T-helper 2 cell (primary cell): ENCODE measurements at places on chromosomes 4 and X.

GRCh38 chr4:119946359-119946758 lies 120.3 kb downstream of the MAD2L1 start:
- no peak for DNase-seq

GRCh38 chrX:53685711-53686110 lies 808 bp downstream of the HUWE1 start:
- peak; percentile 59 for DNase-seq

GRCh38 chrX:20596856-20597255 lies 330.1 kb upstream of the RPS6KA3 start:
- no peak for DNase-seq

- no peak for DNase-seq
Observed at GRCh38 chrX:19172741-19173140, 50.5 kb upstream of the ADGRG2 start.

DNA sequence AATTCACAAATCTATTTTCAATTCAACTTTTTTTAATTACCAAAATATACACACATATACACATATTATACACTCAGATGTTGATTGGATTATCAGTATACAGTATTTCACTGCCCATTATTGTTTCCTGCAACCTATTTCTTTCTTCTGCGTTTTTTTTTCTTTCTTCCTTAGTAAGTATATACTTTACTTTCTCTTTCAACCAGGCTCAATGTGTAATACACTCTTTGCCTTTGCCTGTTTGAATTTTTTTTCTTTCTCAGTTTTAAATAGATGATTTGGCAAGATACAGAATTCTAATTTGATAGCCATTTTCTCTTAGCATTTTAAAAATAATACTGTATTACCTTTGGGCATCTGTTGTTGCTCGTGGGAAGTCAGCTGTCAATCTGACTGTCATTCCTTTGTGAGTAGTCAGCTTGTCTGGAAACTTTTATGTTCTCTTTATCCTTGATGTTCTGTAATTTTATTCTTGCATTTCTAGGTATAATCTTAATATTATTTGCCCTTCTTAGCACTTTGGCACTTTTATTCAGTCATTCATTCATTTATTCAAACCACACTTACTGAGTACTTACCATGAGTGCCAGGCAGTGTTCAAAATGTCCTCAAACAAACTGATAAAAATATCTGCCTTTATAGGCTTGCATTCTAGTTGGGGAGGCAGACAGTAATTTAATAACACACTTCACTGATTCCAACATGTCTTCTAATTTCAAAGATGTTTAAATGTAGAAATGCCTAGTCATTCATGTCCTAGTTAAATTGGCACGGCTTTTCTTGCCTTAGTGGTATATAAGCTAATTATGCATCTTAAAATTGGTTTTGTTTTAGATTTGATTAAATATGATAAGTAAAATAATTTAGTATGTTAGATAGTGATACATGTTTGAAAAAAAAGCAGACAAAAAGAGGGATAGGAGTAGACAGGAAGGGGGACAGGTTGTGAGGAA lies 3.7 kb downstream of the USP38 start:
- no peak for DNase-seq

- DNase-seq = peak; percentile 29
Observed at GRCh38 chrX:9775930-9776329, 10.3 kb upstream of the GPR143 start.

DNA sequence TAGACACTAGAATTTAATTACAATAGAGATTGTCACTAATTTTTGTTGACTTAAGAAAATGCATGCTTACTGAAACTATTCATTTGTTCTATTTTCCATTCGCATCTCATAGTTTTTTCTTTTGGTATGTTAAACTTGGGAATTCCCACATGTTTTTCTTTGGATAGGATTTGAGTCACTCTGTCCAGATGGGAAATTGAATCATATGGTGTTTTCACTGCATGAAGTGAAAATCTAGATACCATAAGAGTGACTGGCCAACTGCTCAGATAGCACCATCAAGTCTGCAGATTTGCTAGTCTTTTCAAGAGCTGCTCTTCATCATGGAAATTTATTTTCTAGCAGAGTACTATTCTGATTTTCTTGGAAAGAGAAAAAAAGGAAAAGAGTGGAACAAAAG lies 172.6 kb downstream of the FAM47B start:
- no peak for DNase-seq

GRCh38 chrX:34437586-34437985 lies 219.5 kb downstream of the TMEM47 start:
- no peak for DNase-seq

DNA sequence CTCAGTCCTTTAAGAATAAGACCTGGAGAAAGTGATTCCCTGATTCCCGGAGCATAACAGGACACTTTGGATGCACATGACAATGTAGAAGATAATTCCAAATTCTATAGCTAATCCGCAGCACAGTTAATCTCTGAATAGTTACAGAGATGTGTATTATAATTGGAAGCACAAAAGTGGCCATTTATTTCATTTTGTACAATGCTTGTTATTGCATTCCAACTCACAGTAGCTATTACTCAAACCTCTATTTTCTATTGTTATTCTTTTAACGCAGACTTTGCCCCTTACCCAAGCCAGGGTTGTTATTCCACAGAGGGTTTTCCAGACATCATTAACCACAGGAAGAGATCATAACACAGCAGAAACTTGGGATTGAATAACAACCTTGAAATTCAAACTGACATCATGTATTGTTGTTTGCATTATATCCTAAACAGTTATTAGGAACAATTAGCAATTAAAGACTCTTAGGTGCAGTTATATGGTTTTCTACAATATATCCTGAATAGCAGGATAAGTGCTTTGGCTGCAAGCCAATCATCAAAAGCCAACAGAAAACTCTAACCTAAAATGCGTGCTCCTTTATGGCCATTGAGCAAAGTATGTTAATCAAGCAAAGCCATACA lies 984.0 kb upstream of the TENM3 start:
- DNase-seq = no peak

- no peak for DNase-seq
Observed at GRCh38 chr4:152479428-152480026, 56.4 kb downstream of the FBXW7 start.

DNA sequence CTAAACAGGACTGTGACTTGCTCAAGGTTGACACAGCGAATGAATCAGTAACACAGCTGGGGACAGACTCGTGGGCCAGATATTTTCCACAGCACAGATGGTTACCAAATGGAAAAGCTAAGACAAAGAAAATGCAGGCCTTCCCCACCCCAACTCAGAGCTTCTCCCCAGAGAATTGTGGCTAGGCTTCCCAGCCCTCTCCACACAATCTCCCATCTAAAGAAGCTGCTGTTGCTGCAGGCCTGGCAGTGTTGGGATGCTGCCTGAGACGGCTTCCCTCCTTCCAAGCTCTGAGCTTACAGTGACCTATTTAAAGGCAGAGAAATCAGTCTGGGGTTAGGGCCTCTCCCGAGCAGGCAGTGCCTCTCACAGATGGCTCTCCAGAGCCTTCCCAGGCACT lies 46.5 kb upstream of the PGRMC1 start:
- no peak for DNase-seq

GRCh38 chrX:154396973-154397887 lies 947 bp upstream of the RPL10 start:
- DNase-seq = peak; percentile 43

- no peak for DNase-seq
Observed at GRCh38 chr4:3307486-3307885, 14.7 kb downstream of the RGS12 start.

GRCh38 chr4:150164956-150165629 lies 86.8 kb downstream of the DCLK2 start:
- DNase-seq = no peak

DNA sequence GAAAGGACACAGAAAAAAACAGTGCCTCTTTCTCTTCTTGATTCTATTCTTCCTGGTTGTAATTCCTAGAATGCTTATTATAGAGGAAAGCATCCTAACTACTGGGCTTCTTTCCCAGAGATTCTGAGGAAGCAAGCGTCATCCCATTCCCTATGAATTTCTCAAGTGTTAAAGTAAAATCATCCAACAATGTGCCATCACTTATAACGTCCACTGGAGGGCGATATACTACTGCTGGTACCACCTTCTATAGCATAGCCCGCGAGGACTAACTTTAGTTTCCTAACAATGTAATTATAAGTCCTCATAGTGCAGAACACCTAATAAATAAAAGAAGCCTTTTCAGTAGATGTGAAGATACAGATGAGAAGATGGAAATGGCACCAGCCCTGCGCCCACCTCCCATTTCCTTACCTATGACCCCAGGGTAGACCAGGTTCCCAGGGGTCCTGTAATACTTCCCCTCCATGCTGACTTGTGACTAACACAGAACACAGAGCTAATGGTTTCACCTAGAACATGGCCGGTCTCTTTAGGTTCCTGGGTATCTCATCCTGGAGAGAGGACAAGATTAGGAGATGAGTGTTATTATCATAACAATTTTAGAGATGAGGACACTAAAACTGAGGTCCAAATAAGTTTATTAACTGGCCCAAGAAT lies 4.2 kb downstream of the CENPVL3 start:
- DNase-seq = no peak

DNA sequence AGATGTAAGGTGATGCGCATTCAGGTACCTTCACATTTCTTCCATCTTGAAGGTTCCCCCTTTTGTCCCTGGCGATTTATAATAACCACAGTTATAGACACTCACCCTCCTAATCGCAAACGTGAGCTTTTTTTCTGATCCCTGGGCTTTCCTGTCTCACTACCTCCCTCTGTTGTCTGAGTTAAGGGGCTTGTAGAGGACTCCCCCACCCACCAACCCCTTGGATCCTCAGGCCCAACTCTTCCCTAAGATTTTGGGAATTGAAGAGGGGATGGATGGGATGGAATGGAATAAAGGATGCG lies 1.4 kb downstream of the CNKSR2 start:
- DNase-seq = no peak

DNA sequence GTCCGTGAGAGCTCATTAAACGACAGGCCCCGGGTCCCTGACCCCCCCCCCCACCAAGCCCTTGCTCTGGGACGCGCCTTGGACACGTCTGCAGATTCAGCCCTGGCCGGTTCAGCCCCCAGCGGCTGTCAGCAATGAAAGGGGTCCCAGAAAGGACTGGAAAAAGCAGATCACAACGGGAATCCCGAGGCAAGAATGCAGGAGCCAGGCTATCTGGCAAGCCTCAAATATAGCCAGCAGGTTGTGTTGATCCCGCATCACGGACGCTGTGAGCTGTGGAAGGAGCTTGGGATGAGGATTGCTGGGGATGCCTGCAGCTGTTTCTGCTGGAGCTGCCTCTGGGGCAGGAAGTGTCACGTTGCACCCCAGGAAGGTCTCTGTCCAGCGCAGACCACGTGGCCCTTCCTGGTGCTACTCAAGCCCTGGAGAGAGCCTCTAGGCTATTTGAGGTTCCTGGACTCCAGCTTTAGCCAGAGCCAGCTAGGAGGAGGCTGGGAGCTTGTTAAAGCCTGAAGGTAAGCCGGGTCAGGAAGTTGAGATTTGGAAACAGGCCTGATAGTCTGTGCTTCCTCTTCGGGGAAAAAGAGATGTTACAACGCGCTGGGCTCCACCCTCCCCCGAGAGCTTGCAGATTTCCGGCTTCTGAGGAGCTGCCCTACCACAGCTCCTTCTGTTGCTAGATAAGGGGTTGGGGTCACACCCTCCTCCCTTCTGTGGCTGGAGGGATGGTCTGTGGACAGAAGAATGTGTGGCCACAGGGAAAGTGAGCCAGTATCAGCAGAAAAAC lies 19.3 kb upstream of the CSF2RA start:
- DNase-seq = no peak

DNA sequence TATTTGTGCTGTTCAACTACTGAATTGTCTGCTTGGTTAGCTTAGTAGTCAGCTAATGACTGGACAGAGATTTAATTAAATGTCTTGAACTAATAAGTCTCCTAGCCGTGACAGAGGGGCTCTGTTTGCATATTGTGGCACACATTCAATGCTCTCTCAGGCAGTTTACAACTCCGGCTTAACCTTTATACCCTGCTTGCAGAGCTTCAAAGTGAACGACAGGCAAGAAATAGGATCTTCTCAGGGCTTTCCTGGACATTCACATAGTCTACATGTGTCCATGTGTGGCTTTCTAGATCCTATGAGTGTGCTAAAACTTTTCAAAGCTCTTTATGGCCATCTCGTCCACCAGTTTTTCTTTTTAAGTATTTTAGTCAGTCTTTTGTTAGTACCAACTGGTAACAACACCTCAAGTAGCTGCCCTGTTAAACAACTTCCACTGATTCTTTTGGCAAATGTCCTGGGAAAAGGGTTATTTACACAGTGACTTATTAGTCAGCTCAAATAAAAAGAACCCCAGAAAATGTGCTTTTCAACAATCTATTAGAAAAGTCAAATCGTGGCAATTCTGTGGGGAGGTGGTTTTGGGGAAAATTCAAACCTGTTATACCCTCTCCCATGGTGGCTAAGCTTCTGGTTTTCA lies 28.6 kb downstream of the OR13H1 start:
- DNase-seq = no peak

GRCh38 chrX:40101430-40101802 lies 3.7 kb upstream of the BCOR start:
- DNase-seq = no peak

DNA sequence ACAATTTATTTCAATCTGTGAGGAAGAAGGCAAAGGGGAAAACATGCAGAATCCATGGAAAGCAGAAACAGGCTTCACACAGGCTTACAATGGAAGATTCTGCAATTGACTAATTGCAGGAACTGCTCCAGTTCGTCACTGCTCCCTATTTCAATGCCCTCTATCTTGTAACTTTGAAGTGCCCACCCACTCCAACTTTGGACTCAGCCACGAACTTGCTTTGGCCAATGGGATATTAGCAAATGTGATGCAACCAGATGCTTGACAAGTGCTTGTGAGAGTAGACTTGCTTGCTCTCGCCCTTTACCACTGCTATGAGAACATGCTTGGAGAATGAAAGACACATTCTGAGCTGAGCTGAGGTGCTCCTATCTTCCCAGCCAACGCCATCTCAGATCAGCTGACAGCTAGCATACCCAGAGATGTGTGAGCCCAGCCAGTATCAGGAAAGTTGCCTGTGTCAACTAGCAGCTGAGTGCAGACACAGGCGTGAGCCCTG lies 105.7 kb upstream of the PTCHD1 start:
- DNase-seq = no peak

GRCh38 chrX:129359269-129359668 lies 164.0 kb downstream of the SMARCA1 start:
- no peak for DNase-seq

- no peak for DNase-seq
Observed at GRCh38 chr4:122456231-122457116, at the start of gene IL2. TSS of gene IL2 (minus strand) at chr4:122456725. CDS start at chr4:122456440, 285 bp downstream.

GRCh38 chr4:174549721-174550120 lies 27.4 kb upstream of the HPGD start:
- DNase-seq = no peak

DNA sequence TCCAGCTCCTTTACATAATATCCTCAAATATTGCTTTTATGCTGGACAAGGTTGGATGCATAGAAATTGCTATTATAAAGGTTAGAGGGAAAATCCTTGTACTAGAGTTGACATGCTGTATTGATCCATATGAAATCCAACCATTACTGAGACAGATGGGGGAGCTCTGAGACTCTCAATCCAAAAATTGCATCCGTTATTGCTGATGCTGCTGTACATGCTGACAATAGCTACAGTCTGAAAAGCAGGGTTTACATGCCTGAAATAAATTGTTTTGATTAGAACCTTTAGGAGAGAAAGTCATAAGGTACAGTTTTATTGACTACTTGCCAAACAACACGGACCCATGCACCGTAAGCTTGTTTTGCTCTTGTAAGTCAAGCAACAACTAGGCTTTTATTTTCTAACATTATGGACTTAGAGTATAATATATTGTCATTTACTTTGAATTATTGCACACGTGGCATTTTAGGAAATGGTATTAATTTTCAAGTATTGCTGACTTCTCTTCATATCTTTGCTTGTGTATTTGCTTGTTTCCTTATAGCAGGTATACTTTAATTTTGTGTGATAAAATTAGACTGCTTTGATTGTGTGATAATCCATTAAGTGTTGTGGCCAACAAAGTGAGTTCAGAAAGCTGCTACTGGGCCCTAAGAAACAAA lies 1365.2 kb downstream of the STIM2 start:
- DNase-seq = no peak
